ENCODE measurements at places on chromosomes 2 and 18.

DNA sequence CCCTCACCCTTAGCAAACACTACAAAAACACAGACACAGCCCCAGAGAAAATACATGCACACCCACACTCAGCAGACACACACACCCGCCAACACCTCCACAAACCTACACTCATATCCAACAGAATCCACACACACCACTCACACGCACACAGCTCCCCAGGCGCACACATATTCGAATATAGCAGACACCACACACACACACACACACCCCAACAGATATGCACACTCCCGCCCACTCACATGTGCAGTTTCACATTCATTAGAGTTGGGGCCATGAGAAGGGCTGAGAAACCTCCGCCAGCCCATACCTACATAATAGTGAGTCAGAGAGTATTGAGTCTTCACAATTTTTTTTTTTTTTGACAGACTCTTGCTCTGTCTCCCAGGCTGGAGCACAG lies 29.4 kb upstream of the NOTO start:
- DNase-seq, result no peak

DNA sequence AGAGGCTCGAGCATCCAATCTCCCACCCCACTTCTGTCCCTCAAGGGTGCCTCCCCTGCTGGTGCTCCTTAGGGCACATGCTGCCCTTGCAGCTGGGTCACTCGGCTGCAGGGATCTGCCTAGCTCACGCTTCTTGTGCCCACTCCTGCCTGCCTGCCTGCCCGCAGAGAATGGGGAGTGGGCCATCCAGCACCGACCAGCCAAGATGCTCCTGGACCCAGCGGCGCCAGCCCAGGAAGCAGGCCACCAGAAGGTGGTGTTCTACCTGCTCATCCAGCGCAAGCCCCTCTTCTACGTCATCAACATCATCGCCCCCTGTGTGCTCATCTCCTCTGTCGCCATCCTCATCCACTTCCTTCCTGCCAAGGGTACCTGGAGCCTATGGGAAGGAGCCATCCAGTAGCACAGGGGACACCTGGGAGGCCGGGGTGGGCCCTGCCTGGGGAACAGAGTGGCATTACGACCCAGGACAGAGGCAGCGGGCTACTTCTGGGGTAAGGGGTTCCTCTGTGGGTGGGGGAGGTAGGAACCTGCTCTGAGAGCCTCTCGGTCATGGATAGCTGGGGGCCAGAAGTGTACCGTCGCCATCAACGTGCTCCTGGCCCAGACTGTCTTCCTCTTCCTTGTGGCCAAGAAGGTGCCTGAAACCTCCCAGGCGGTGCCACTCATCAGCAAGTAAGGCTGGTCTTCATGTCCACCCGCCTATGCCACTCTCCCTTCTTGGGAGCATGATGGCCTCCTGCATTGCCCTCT lies 3.4 kb downstream of the CHRNG start:
- no peak for DNase-seq

- peak; percentile 65 for DNase-seq
Observed at GRCh38 chr18:2906704-2907549, 60.1 kb downstream of the EMILIN2 start.

GRCh38 chr18:21662581-21662980 lies 42.0 kb downstream of the ABHD3 start:
- DNase-seq, result peak; percentile 68

- DNase-seq, result no peak
Observed at GRCh38 chr2:86633155-86633651, 9.5 kb upstream of the RNF103 start.

DNA sequence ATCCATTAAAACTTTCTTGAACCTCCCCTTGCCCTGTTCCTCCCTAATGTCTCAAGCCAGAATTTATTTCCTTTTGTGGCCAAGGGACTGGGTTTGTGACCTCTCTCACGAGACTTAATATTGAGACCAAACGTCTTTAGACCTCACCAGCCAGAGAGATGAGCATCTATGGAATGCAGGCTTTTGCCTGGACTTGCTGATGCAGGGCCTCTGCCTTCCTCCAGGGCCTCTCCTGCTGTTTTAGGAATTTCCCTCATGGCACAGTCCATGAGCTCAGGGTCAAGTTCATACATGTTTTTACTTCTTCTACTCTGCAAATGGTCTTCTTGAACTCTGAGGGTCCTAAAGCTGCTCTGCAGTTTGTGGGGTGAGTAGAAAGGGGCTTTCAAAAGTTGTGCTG lies 22.3 kb downstream of the IL1B start:
- DNase-seq, result peak; percentile 54

- DNase-seq, result no peak
Observed at GRCh38 chr2:159658881-159659873, 42.8 kb upstream of the BAZ2B start.

DNA sequence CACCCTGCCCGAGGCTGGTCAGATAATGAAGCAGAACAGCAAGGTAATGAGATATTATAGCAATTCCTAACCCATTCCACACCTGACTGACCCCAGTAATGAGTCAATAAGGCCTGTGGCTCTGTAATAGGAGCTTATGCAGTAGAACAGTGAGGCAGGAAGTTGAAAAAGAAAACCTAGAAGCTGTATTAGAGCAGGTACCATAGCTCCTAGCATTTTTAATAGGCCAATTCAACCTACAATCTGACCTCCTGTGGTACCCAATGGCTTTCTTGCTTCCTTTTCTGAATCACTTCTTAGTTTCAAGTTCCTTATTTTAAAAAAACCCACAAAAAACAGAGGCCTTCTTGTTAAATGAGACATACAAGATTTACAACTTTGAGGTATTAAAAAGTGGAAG lies 43.6 kb upstream of the MAP2 start:
- no peak for DNase-seq

GRCh38 chr2:94875820-94876522 lies 4.7 kb downstream of the TEKT4 start:
- no peak for DNase-seq

DNA sequence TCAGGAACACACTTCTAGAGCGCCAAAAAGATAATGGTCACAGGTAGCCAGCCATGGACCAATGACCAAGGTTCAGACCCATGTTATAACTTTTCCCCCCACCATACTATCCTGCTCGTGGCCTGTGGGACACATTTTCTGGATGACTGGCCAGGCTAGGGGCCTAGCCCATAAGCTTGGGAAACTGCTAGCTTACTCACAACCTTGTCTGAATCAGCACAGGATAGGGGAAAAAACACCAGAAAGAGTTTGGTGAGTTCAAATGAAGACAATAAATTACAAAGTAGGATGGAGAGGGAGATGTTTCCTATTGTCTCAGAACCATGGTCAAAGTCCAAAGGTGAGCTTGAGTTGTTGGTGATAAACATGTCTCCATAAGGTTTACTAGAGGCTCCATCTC lies 156.3 kb upstream of the CCDC68 start:
- no peak for DNase-seq

GRCh38 chr2:43300781-43301583 lies 74.6 kb upstream of the ZFP36L2 start:
- no peak for DNase-seq

DNA sequence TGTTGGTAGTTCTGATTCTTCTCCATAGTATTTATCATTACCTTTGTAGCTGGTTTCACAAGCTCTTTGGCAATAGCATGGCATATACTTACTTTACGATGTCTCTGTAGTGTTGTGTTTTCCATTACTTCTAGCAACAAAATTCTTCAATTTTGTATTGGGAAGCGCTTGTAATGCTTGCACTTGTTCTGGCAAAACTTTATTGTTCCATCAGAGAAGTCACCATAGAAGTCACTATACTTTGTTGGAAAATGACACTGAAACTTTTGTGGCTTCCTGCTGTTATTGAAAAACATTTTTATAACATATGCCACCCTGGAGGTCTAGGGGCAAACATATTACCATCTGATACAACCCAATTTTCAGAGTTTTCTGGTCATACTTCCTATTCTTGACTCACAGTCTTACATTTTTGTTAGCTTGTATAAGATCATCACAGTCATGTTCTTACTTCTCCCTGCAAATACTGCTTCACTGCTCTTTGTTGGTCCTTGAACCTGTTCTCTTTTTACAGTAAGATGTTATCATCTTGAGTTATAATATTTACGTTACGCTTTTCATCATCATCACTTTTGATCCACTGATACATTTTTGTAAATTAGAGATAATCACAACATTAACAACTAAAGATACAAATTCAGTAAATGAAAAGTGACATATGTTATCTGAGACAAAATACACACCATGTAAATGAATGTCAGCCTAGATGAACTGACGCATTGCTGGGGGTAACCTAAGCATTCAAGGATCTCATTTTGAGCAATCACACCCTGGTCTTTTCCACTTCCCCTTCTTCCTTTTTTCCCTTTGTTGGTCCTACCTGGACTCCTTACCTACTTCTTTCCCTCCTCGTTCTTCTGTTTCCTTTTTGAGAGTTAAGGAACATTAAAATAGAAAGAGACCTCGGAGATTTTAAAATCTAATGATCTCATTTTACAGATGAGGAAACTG lies 33.3 kb upstream of the CXCR4 start:
- no peak for DNase-seq

DNA sequence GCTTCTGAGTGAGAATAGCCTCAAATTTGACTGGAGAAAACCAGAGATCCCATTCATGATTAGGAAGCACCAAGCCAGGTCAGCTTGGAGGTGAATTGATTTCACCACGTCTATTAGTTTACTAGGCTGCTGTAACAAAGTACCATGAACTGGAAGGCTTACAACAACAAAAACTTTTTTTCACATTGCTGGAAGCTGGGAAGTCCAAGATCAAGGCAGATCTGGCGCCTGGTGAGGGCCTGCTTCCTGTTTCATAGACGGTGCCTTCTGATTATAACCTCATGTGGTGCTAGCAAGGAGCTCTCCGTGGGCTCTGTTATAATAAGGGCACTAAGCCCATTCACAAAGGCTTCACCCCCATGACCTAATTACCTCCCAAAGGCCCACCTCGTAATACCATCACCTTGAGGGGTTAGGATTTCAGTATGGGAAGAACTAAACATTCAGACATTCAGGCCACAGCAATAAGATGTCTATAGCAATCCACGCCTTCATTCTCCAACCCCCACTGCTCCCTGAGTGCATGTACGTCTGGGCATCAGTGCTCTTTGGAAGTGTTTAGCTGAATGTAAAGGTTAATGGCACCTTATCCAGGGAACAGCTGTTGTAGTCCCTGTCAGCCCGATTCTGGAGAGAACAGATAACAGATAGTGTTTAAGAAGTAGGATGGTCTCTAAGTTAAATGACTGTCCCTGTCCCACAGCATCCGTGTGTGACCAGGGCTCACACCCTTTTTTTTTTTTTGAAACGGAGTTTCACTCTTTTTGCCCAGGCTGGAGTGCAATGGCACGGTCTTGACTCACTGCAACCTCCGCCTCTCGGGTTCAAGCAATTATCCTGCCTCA lies 89.2 kb downstream of the SOCS6 start:
- no peak for DNase-seq

DNA sequence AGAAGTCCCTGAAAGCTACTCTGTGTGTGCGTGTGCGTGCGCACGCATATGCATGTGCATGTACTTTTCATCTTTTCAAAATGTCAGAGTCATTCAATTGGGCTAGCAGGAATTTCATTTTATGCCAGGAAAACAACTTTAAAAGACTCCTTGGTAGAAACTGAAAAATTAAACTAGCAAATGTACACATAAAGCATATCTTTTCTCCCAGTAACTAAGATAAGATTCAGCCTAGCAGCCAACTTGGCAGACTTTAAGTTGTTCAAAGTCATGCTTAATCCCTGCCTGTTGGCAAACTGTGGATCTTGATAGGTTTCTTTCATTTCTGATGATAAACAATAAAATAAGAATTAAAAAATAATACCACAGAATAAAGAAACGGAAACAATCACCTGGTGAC lies 1129.1 kb downstream of the LRP1B start:
- no peak for DNase-seq

DNA sequence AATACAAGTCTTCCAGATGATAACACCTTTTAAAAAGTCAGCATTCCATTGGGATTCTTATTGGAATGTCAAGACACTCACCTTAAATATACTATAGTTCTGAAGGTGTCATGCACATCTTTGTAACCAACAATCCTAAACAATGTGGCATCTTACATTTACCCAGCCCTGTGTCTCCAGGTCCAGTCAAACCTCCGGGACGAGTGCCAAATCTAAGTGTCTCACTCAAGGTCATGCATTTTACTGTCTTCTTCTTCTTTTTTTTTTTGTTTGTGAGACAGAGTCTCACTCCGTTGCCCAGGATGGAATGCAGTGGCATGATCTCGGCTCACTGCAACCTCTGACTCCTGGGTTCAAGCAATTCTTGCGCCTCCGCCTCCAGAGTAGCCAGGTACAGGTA lies 206.9 kb upstream of the FAM98A start:
- DNase-seq, result no peak

DNA sequence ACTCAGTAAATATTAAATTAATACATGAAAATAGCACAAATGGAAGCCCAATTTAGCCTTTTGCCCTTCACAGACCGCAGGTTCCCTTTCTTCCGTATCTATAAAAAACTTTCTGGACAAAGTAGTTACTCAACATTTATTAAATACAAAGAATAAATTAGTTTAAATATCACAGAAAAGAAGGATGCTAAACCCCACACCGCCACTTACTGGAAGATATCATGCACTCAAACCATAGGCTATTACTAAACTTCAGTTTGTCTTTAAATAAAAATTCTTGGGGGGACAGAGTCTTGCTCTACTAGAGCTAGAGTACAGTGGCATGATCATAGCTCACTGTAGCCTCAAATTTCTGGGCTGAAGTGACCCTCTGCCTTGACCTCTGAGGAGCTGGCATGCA lies 120.7 kb upstream of the FHL2 start:
- no peak for DNase-seq

DNA sequence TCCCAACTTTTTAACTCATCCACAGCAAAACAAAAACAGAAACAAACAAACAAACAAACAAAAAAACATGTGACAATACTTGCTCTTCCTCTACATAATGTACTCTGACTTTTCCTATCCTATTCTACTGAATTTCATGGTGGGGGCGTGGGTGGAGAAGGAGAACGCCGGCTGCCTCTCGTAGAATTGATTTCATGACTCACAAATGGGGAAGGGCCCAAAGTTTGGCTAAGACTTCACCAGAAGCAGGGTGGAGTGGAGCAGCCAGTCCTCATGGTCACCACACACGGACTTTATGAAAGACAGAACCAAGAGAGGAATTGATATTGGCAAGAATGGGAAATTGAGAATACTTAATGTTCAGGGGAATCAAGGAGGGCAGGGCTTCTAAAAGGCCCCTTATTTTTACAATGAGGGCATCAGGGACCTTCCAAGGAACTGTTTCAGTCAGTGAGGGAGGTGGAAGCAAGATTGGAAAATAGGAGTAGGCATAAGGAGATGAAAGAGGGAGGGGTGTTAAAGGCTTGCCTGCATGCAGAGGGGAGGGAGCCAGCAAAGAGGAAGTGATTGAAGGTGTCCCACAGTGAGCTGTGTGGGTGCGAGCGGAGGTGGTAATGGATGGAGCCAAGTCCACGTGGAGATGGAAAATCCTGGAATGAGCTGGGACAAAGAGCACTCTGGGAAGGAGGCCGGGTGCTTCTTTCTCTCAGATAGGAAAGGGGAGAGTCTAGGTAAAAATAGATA lies 27.9 kb downstream of the MARCHF4 start:
- no peak for DNase-seq

- peak; percentile 73 for DNase-seq
Observed at GRCh38 chr18:13558124-13558523, 168.2 kb downstream of the FAM210A start.

All from eye (tissue), 1 donor.